ENCODE measurements at places on chromosomes 4 and X. TPM values are rescaled to one million over a fixed set of nuclear protein-coding genes. Genes with fewer than 3 reads are reported as not detected.

Gene CDKL2
- total RNA-seq = 0.83 TPM

Gene TKTL1
- total RNA-seq = not detected

Gene USP27X
- 3.8 TPM for total RNA-seq

Gene CLGN
- total RNA-seq = 1.9 TPM

Gene TACC3
- total RNA-seq = 10.0 TPM

Gene CLCN5
- total RNA-seq = 7.8 TPM

Gene MAGEC2
- not detected for total RNA-seq

Gene GAGE12J
- not detected for total RNA-seq

Gene LAMP2
- 193 TPM for total RNA-seq

Gene ZIC3
- total RNA-seq = not detected

Gene S100G
- not detected for total RNA-seq

Gene EDA2R
- 15.3 TPM for total RNA-seq

Gene KLF8
- 6.6 TPM for total RNA-seq

Gene AMOT
- 9.5 TPM for total RNA-seq

Gene MAEA
- 79.7 TPM for total RNA-seq

Gene SSX4B
- not detected for total RNA-seq

Gene TCEAL7
- 2.4 TPM for total RNA-seq

Gene BBS7
- 14.6 TPM for total RNA-seq

Gene STK32B
- 0.33 TPM for total RNA-seq

Gene ZFX
- 50.9 TPM for total RNA-seq

Gene LDOC1
- total RNA-seq = 13.4 TPM

Gene UCP1
- total RNA-seq = not detected

Gene GAGE13
- not detected for total RNA-seq

Gene CLNK
- not detected for total RNA-seq

Gene STPG2
- total RNA-seq = 0.68 TPM

Gene ZFP92
- 2.9 TPM for total RNA-seq

Gene IL1RAPL1
- not detected for total RNA-seq

Gene TRIML2
- total RNA-seq = 0.14 TPM

Gene RHOXF1
- total RNA-seq = not detected

Gene SNCA
- 4.2 TPM for total RNA-seq

Gene CRMP1
- 4.9 TPM for total RNA-seq

Gene NR0B1
- 65.8 TPM for total RNA-seq

Gene CD38
- 18.4 TPM for total RNA-seq

Gene PAGE2B
- total RNA-seq = not detected

Gene RNF128
- 97.3 TPM for total RNA-seq

Gene NUP62CL
- 5.5 TPM for total RNA-seq

Gene YY2
- total RNA-seq = 1.2 TPM

Gene ARR3
- total RNA-seq = not detected

Gene BBS12
- total RNA-seq = 5.3 TPM

Gene GDPD2
- total RNA-seq = not detected

Gene FTSJ1
- 45.4 TPM for total RNA-seq

Gene MAGEE1
- total RNA-seq = 2.7 TPM

Gene KLHL4
- 111 TPM for total RNA-seq

Gene DKK2
- total RNA-seq = 1.1 TPM

Gene FRAS1
- 0.61 TPM for total RNA-seq

Gene GPR143
- total RNA-seq = 0.69 TPM

All from adrenal gland (tissue), 19 donors.